Lower leg skin (tissue), 4 donors: ENCODE measurements at places on chromosomes 7 and 10. TPM values are rescaled to one million over a fixed set of nuclear protein-coding genes. Genes with fewer than 3 reads are reported as not detected.

NXPH1 gene
- total RNA-seq, result not detected

ZNF804B gene
- total RNA-seq, result not detected

DNA sequence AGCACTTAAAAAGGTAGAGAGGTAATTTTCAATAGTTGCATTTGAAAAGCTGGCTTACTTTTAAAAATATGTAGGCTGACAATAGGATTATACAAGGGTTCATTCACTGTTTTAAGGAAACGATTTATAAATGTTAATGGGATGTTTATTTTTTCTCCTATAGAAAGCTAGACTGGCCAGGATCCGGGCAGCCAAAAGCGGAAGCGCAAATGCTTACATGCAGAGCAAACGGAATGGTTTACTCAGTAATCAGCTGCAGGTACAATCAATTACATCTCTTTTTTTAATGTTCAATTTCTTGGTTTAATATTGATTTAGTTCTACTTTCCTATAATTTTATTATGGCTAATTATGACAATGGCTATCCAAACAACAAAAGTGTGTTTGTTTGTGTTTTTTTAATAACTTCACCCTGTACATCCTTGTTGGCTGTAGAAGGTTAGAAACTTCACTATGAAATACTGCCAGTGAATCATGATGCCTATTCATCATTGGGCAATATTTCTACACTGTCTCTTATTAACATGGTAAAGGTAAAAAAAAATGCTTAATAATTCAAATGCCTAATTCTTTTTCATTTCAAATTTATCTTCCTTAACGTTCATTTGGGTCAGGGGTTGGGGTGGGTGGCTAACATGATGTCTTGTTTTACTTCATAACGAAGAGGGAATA lies 116.4 kb downstream of the TSPAN12 start:
- no peak for DNase-seq

- no peak for DNase-seq
Observed at GRCh38 chr7:91266689-91267090, 2.5 kb downstream of the FZD1 start.

DNA sequence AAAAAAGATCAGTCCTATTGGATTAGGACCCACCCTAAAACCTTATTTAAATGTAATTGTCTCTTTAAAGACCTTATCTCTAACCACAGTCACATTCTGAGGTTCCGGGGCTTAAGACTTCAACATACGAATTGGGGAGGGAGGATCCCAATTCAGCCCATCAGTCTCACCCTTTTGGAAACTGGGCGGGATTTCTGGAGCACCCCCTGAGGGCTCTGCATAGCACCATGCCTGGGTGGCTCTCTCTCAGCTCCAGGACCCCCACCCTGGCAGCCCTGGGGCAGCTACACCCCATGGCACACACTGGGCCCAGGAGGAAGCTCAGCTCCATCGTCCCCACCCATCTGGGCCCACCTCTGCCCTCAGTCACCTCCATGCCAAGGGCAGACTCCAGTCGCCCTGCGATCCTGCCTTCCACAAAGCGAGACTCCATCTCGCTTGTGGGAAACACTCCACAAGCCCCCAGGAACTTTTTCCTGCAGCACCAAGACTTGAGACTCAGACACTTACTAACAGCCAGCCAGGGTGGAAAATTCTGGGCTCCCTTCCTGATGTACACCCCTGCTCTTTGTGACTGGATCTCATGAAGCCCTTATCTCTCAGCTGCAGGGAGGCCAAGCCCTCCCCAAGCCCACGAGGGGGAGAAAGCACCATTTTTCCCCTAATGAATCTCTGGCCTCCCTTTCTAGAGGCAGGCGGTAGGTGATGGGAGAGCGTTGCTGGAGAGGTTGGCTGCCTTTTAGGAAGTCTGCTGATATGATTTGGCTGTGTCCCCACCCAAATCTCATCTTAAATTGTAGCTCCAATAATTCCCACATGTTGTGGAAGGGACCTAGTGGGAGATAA lies 90.8 kb upstream of the KDM7A start:
- DNase-seq, result no peak
